ENCODE measurements at places on chromosomes 11 and 22.

DNA sequence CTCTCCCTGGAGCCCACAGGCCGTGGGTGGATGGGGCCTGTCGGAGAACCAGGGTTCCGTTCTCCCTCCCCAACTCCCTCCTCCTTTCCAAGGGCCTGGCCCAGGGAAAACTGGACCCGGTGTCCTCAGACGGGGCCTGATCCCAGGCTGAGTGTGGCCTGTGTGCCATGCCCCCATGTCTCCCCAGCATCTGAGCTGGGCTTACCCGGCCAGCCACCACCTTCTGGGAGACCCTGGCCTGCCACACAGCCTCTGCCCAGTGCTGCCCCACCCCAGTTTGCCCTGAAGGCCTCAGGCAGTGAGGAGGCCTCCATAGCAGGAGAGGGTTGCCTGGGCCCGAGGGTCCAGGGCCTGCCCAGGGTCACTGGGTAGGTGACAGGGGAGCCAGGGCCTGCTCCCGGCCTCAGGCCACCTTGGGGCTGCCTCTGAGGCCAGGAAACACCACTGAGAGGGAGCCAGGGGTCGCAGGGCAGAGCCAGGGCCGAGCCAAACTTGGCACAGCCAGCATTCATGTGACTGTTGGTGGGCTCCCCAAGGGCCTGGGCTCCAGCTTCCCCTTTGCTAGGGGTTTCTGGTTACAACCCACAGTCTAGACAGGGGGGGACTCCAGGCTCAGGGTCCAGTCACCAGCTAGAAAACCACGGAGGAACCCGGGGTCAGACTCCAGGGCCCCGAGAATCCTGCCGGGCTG, 590 bp upstream of the IFITM10 start:
- no peak for DNase-seq
- peak overlapping the region; percentile 88 for H3K4me3 ChIP-seq
- H3K27me3 ChIP-seq: no peaks in the 10 kb centered on the region
- H3K36me3 ChIP-seq: peaks cover 32% of the 10 kb centered on the region

DNA sequence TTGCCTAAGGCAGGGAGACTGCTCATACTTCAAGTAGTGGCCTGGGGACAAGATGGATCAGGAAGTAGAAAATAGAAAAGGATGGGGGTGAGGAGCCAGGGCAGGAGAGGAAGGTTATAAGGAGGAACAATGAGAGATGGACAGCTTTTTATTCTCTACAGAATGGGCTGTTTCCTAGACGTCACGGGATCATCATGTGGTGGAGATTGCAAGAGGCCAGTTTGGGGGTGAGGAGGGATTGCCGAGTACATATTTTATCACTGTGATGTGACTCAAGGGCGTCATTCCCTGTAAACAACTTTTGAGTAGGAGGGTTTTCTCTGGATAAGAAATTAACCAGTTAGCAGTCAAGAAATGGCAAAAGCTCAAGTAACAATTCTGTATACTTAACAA, 406.3 kb downstream of the ETS1 start:
- no peak overlapping the region for H3K4me3 ChIP-seq
- no peaks in the 10 kb centered on the region for H3K36me3 ChIP-seq
- H3K27ac ChIP-seq: no peak overlapping the region
- no peak for DNase-seq
- no peaks in the 10 kb centered on the region for H3K27me3 ChIP-seq

- H3K4me1 ChIP-seq: peaks cover 20% of the 10 kb centered on the region
- H3K27me3 ChIP-seq: no peaks in the 10 kb centered on the region
- peak overlapping the region; percentile 38 for H3K4me3 ChIP-seq
- no peaks in the 10 kb centered on the region for H3K36me3 ChIP-seq
These were observed 7.5 kb upstream of the LIN7C start for GRCh38 chr11:27514076-27514475.

- H3K4me1 ChIP-seq: no peaks in the 10 kb centered on the region
- H3K36me3 ChIP-seq: no peaks in the 10 kb centered on the region
- H3K27ac ChIP-seq: no peak overlapping the region
- no peak overlapping the region for H3K4me3 ChIP-seq
- no peaks in the 10 kb centered on the region for H3K27me3 ChIP-seq
- DNase-seq: no peak
These were observed 75.4 kb downstream of the GAB4 start for GRCh38 chr22:16932577-16932976.

DNA sequence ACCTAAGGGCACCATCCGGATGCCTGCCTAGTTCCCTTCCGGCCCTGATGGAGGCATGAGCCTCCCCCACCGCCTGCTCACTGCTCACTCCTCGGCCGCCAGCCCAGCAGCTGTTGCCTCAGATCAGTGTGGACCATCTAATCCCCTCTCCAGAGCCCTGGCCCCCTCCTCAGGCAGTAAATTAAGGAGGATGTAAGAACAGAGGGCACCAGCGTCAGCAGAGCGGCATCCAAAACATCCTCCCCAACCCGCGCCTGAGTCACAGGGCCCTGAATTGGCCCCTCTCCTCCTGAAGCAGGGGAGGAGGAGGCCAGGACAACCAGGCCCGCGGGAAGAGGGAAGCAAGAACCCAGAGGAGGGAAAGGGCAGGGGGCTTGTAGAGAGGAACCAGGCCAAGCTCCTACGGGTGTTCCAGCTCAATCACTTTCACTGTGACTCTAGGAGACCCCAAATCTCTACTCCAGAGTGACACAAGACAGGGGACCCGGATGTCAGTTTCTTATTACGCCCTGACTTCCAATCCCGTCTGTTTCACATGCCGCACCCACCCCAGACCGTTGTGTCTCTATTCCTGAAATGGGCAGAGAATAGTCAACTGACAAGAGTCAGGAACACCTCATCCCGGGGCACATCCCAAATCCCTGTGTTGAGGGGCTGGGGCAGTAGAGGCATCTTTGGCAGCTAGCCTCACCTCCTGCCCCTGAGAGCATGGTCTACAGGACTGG, 31.3 kb upstream of the MYOD1 start:
- no peaks in the 10 kb centered on the region for H3K27me3 ChIP-seq
- no peak for DNase-seq
- H3K27ac ChIP-seq: no peak overlapping the region
- H3K36me3 ChIP-seq: no peaks in the 10 kb centered on the region

GRCh38 chr11:124481365-124482323, 36.1 kb upstream of the OR8B8 start:
- no peak for DNase-seq
- H3K36me3 ChIP-seq: no peaks in the 10 kb centered on the region
- no peaks in the 10 kb centered on the region for H3K4me1 ChIP-seq
- no peaks in the 10 kb centered on the region for H3K27me3 ChIP-seq
- peak overlapping the region; percentile 35 for H3K4me3 ChIP-seq

DNA sequence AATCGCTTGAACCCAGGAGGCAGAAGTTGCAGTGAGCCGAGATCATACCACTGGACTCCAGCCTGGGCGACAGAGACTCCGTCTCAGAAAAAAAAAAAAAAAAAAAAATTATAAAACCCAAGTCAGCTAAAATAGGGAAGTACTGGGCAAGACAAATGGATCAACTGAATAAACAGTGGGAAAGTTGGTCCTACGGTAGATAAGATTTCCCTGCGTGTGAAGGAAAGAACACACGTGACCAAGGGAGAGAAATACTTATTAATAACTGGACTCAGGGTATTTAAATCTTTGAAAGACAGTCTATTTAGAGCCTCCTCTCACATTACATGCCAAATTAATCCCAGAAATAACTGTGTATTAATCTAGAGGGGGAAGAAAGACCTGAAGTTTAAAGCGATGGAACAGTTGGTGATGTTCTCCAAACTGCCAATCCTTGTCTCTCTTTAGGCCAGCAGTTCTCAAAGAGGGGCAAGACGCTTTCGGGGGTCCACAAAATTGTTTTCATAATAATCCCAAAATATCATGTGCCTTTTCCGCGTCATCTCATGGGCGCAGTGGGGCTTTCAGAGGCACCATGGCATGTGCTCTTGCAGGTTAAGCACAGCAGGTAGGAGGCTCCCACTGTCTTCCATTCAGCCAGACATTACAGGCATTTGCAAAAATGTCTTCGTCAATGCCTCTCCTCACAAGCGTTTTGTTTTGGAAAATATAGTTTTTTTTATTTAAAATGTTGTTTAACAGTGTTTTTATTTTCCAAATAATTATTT, 6.6 kb downstream of the RTL6 start:
- no peak overlapping the region for H3K4me3 ChIP-seq
- H3K36me3 ChIP-seq: peaks cover 4% of the 10 kb centered on the region
- H3K27ac ChIP-seq: no peak overlapping the region

GRCh38 chr22:50621356-50621880, 6.5 kb downstream of the ARSA start:
- H3K36me3 ChIP-seq: no peaks in the 10 kb centered on the region
- H3K27me3 ChIP-seq: no peaks in the 10 kb centered on the region
- H3K4me1 ChIP-seq: peaks cover 6% of the 10 kb centered on the region

DNA sequence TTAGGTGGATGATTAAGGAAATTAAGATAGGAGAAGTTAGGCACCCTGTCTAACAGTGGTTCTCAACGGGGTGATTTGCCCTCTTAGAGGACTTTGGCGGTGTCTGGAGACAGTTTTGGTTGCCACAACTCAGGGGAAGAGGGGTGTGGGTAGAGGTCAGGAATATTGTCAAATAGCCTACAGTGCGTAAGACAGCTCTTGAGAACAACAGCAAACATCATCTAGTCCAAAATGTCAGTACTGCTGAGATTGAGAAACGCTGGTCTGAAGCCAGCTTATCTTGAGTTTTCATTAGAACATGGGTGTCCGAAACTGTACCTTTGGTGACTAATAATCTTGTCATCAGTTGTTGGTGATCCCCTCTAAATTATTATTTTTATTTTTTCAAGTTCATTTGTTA, 38.4 kb downstream of the CECR2 start:
- H3K4me1 ChIP-seq: no peaks in the 10 kb centered on the region
- H3K27me3 ChIP-seq: no peaks in the 10 kb centered on the region
- no peak overlapping the region for H3K4me3 ChIP-seq
- H3K36me3 ChIP-seq: no peaks in the 10 kb centered on the region

DNA sequence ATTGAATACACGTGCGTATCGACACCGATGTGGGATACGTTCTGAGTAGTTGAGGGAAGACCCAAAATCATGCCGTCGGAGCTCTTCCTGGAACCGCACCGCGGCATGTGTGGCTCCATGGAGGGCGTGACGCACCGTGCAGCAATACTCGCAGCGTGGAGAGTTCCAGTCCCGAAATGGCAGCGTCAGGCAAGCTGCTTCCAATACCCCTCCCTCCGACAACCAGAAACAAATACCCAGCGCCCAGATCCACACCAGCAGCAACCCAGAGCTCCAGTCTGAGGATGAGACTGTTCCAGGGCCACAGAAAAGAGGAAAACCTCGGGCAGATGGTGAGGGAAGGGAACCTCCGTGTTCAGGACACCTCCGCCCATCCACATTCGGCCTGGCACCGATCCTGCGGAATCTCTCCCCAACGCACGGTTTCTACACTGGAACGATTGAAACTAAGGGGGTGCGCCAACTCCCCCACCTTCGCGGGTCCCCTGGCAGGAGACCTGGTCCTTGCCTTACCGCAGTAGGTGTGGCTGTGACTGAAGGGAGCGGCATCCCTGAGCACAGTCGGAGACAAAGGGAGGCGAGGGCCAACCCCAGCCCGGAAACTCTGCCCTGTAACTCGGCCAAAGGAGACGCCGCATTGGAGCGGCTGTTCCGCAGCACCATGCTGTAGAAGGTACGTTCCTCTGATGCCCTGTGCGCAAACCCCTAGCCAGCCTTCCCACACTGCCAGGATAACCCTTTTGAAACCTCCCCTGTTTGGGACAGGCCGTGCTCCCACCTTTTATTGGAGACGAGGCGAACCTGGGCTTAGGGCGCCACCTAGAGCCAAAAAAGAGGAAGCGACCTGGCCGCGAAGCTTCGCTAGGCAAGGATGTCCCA, 28.2 kb downstream of the DBX1 start:
- no peaks in the 10 kb centered on the region for H3K27me3 ChIP-seq
- no peak for DNase-seq
- H3K4me3 ChIP-seq: peak overlapping the region; percentile 74
- no peak overlapping the region for H3K27ac ChIP-seq
- no peaks in the 10 kb centered on the region for H3K36me3 ChIP-seq

DNA sequence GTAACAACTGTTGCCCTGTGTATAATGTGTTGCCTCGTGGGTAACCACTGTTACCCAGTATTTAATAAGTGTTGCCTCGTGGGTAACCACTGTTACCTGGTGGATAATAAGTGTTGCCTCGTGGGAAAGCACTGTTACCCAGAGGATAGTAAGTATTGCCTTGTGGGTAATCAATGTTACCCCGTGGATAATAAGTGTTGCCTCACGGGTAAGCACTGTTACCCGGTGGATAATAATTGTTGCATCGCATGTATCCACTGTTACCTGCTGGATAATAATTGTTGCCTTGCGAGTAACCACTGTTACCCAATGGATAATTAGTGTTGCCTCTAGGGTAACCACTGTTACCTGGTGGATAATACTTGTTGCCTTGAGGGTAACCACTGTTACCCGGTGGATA, 17.1 kb upstream of the NXPE4 start:
- no peaks in the 10 kb centered on the region for H3K36me3 ChIP-seq
- DNase-seq: no peak
- no peak overlapping the region for H3K4me3 ChIP-seq

DNA sequence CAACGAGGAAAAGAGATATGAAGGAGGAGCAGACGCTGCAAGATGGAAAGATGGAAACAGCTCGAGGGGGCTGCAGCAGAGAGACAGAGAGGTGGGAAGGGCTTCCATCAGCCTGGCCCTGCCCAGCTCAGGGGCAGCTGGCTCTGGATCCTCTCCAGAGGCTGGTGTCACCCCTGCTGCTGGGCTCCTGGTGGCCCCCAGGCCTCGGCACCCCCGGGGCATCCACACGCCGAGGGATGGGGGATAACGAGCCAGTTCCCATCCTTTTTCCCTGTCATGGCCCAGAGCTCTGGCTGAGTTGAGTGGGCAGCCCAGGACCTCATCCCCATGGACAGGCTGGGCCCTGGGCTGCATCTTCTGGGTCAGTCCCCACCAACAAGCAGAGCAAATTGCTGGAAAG, 102.3 kb downstream of the ST3GAL4 start:
- no peaks in the 10 kb centered on the region for H3K27me3 ChIP-seq
- H3K27ac ChIP-seq: no peak overlapping the region
- no peaks in the 10 kb centered on the region for H3K36me3 ChIP-seq
- no peaks in the 10 kb centered on the region for H3K4me1 ChIP-seq
- no peak overlapping the region for H3K4me3 ChIP-seq

DNA sequence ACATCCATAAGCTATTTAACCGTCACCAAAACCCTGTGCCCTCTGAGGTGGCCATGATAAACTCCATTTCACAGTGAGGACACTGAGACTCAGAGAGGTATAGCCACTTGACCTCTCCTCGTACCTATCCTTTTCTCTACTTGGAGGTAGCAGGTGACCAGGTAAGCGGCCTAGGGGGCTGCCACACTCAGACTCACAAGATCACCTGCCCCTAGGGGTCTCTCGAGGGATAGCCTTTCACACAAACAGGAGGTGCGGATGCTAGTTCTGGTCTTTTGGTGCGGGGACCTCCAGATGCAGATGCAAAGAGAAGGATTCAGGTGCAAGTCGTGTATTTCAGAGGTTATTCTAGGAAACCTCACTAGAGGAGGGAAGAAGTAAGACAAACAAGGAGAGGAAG, 14.6 kb downstream of the MS4A18 start:
- DNase-seq: no peak
